ENCODE measurements at places on chromosomes 3 and 15.

- DNase-seq: no peak
Measured at GRCh38 chr3:71713041-71713440, 12.2 kb downstream of the EIF4E3 start.

GRCh38 chr3:184334470-184335158 lies 2.8 kb upstream of the FAM131A start:
- DNase-seq: no peak

DNA sequence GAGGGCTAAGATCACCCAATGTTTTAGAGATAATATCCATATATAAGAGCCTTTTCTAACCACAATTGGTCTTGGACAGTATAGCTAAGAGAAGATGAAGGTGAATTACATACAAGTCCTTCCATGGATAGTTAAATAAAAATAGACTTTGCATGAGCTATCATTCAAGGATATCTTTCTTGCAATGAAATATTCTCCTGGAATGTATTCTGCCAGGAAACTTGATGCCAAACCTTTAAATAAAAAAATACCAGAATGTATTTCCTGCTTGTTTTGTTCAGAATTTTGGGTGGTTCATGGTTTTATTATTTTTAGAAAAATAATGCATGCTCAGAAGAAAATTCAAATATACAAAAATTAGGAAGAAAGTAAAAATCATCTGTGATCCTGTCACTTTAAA lies 88.8 kb upstream of the PPIB start:
- DNase-seq: no peak

DNA sequence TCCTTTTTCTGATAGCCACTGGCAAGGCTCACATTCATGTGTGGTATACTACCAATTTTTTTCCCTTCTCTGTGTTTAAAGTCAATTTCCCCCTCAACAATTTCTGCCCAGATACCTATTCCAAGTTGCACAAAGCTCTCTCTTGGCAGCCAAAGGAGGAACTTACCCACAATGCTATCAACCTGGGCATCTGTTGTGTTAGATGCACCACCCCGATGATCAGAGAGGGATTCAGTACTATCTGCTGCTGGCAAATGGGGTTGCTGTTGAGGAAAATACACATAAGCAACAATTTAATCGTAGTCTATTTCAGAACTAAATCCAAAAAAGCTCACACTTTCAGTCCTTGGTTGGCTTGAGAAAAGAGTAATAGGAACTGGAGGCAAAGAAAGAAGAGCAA lies 46.1 kb downstream of the AAGAB start:
- DNase-seq: no peak

- no peak for DNase-seq
Measured at GRCh38 chr3:41350441-41350840, 151.1 kb downstream of the CTNNB1 start.

GRCh38 chr15:26070095-26070532 lies 207.0 kb upstream of the ATP10A start:
- no peak for DNase-seq

- no peak for DNase-seq
Measured at GRCh38 chr3:47611576-47611975, 32.9 kb upstream of the CSPG5 start.

- DNase-seq: no peak
Measured at GRCh38 chr3:77915336-77915735, 875.4 kb downstream of the ROBO2 start.
